ENCODE measurements at places on chromosomes 3 and 15.

GRCh38 chr3:61872077-61872706 is 310.8 kb downstream of the PTPRG start:
- no peak for DNase-seq

- DNase-seq: no peak
Observed at GRCh38 chr3:181253796-181254195, 264.3 kb upstream of the DNAJC19 start.

GRCh38 chr3:4741404-4742307 is 237.6 kb upstream of the BHLHE40 start:
- peak; percentile 83 for DNase-seq

DNA sequence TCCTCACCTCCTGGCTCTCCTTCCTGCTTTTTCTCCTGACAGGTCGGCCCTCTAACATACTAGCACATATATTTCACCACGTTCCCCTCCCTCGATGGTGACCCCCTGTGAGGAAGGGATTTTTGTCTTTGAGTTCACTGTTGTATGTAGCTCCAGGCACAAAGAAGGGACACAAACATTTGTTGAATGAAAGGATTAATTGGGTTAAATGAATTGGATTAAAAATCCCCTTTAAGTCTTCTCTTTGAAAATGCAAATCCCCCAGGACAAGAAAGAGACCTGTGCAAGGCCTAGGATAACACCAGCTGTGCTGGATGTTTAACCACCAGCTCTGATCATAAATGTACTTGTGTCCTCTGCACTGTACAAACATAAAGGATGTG is 3.3 kb downstream of the CALML4 start:
- no peak for DNase-seq

DNA sequence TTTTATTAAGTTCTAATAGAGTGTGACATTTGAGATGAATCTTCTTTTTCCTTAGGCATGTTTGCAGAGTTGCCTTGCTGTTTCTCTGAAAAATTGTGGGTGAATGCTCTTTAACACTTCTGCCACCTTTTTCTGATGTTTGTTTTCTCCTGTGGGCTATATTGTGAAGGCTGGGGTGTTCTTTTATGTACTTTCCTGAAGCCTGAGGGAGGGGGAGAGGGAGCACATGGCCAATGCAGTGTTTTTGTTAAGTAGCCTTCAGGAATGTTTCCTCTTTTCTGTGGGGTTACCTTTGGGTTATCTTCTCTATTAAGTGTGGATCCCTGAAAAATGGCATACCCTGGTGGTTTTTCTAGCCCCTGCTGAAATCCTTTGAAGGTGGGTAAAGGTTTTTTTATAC is 50.2 kb downstream of the CMC1 start:
- no peak for DNase-seq

DNA sequence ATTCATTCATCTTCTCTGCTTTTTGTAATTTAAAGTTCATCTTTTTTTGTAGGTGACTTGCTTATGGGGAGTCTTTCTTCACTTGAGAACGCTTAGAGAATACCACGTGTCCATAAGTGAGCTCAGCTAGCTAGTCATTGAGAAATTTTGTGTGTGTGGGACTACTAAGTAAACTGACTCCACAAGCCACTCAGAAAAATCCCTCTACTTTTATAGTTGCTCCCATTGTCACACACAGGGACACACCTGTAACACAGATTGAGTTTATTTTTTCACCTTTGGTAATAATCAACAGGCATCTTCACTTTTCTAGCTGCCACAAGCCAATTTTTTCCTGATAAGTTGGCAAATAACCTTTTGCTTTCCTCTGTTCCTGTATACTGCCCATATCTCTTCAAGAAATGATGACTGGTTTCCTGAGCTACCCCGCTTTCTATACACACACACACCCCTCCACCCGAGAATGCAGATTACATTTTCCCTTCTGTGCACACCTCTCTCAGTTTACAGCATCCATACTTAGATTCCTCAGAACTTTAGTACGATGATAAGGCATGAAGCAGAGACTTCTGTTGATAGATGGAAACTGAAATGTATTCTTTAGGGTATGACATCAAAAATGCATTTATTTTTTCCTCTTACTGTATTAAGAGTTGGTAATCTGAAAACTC is 4.6 kb downstream of the TSC22D2 start:
- peak; percentile 85 for DNase-seq

DNA sequence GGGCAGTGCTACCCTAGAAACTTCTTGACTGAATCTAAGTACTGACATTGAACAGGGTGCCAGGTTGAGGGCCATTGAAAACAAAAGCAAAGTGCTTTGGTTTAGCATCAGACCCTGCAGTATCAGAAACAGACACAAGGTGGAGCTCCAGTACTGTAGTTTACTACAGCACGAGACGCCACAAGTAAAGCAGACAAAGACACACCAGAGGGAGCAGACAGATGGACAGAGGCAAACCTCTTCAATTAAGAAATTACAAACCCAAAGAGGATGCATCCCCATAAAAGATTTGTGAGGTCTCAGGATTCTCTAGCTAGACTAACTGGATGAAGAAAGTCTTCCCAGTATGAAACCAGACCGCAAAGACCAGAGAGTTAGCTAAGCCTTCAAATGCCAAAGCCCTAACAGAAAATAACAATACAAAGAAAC is 16.6 kb downstream of the TOP2B start:
- DNase-seq: peak; percentile 87

DNA sequence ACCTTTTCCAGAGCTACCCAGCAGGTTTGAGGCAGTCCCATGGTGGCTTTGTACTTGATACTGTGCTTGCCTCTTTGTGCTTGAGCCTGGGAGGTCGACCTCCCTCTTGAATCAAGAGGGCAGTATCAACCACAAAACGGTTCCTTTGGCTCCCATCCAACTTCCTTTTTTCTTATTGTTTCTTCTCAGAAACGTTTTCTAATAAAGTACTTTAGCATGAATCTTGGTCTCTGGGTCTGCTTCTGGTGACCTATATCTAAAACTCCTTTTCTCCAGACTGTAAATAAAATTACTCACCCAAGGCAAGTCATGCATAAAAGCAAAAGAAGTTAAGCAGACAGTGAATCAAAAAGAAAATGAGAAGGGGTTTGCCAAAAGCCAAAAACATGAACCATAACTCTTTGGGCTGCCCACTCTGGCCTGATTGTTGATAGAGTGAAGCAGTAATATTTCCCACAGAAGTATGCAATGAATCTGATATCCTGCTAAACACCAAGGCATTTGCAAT is 112.2 kb upstream of the SLC4A7 start:
- DNase-seq: peak; percentile 37

GRCh38 chr15:52136442-52136980 is 23.9 kb upstream of the BCL2L10 start:
- peak; percentile 62 for DNase-seq

GRCh38 chr3:161388855-161389254 is 17.5 kb upstream of the SPTSSB start:
- DNase-seq: no peak

DNA sequence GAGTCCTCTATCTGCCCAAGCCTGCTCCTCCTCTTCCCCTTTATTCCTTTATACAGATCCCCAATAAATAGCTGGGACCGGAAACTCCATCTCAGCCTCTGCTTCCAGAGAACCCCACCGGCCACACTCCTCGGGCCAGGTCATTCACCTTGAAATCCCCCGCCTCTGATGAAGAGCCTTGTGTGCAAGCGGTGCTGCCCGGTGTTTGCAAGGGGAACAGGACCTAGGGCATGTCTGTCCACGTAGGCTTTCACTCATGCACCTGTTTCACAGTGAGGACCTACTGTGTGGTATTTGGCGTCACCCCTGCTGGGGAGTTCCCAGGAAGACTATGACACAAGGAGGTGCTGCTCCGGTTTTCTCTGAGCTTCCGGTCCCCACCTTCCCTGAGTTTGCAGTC is 54.0 kb downstream of the WNT7A start:
- DNase-seq: no peak

DNA sequence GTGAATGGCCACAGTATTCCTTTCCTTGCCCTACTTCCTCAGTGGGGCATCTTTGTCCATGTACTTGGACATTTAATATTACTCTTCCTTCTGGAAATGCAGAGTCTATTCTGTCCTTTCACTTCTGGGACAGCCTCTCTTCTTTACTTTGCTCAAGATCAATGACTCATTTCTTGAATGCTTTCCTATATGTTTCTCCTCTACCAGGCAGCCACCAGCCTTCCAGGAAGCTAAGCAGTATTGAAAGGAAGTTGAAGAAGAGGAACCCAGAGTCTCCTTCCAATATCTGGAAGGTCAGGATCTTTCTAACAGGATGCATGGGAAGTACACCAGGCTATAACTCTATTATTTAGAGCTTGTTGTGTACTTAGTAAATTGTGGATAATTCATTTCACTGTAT is 182.8 kb downstream of the CD47 start:
- no peak for DNase-seq

GRCh38 chr15:52117549-52117948 is 5.0 kb upstream of the BCL2L10 start:
- no peak for DNase-seq

- peak; percentile 1 for DNase-seq
Observed at GRCh38 chr3:31465999-31466398, 66.7 kb upstream of the STT3B start.

DNA sequence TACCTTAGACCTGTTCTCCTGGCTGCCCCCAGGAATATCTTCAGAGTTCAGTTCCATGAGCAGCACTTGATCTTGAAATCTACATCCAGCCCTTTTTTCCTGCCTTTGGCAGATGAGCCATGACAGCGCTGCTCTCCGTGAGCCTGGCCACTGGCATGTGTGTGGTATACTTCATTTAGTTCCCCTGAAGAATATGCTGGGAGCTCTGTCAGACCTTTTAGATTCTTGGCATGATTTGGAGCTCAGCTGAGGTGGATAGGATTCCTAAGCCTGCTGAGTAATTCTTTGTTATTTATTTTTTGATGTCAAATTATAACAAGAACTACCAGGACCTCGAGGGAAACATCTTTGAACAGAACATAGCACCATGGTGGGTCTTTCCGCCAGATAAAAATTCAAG is 121.7 kb downstream of the EDEM1 start:
- DNase-seq: no peak

- peak; percentile 84 for DNase-seq
Observed at GRCh38 chr15:39300451-39301153, 280.3 kb upstream of the THBS1 start.

DNA sequence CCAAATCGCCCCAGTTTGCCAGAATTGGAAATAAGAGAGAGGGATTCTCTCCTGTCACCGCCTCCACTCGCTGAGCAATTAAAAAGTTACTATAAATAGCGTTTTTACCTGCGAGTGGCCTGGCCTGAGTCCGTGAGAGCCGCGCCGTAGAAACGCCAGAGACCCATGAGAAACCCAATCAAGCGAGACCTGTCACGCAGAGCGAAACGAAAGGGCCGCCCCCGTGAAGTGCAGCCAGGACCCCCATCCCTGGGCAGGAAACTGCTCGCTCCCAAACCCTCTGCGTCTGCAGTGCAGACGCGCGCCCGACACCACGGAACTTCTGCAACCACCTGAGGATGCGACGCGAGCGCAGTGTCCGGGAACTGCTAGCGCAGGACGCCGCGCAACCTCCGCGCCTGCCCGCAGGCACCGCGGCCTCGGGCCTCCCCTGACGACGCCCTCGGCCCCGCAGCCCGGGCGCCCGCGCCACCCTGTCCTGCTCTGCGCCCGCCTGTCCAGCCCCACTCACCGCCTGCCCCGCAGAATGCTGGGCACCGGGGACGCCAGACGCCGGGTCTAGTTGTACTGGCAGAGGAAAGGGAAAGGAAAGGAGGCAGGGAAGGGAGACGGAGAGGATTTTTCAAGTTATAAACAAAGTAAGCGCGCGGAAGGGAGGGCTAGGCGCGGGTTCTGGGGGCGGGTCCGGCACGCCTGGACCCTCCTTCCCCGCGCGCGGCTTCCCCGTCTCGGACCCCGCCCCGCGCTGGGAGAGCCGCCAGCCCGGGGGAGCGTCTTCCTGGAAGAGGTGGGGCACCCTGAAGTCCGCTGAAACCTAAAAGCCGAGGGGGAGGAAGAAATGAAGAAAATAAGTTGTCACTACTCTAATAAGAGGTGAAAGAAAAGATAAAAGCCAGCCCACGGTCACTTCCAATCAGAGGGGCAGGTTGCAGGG is at the start of gene PLSCR4:
Gene PLSCR4 (minus strand): TSS at position 657 of the 934 bp plus-strand sequence. CDS start 29,034 bp downstream, outside the sequence.
- peak; percentile 77 for DNase-seq

DNA sequence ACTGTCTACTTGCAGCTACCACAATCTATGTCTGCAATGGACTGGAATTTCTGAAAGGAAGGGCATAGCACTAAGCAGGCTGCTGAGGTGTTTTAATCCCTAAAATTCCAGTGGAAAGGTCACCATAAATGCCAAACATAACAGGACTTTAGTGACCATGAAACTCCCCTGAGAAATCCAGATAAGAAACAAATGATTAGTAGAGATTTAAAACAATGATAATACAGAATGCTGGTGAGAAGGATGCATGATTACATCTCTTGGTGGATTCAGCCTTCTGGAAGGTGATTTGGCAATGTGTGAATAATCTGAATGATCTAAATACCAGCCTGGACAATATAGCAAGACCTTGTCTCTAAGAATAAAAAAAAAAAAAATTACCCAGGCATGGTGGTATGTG is 475.0 kb upstream of the CBLB start:
- DNase-seq: no peak

Data from adipocyte (in vitro differentiated cells).